ENCODE measurements at places on chromosomes 5 and 9.
A peak's percentile ranks its signal among the peaks of the same experiment; 100 is the strongest.

DNA sequence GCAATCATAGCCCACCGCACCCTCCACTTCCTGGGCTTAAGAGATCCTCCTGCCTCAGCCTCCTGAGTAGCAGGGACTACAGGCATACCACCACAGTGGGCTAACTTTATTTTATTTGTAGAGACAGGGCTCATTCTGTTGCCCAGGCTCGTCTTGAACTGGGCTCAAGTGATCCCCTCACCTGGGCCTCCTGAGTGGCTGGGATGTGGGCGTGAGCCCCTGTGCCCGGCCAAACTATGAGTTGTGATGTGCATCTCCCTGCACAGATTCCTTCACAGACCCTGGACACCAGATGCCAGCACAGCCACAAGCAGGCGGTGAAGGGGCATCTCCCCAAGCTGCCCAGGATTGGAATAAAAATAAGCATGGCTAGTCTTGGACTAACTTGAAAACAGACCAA, 244.9 kb upstream of the IRX1 start:
- no peak for DNase-seq

GRCh38 chr9:14250794-14251153, 63.2 kb downstream of the NFIB start:
- no peak for DNase-seq

GRCh38 chr9:134315716-134316448, 10.4 kb upstream of the RXRA start:
- no peak for DNase-seq

DNA sequence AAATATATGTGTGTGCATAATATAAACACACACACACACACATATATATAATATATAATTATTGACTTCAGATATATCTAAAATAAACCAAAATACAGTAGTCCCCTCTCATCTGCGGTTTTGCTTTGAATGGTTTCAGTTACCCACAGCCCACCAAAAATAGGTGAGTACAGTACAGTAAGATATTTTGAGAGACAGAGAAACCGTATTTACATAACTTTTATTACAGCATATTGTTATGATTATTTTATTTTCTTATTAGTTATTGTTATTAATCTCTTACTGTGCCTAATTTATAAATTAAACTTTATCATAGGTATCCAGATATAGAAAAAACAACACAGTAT, 564.2 kb downstream of the ACTL7B start:
- no peak for DNase-seq

DNA sequence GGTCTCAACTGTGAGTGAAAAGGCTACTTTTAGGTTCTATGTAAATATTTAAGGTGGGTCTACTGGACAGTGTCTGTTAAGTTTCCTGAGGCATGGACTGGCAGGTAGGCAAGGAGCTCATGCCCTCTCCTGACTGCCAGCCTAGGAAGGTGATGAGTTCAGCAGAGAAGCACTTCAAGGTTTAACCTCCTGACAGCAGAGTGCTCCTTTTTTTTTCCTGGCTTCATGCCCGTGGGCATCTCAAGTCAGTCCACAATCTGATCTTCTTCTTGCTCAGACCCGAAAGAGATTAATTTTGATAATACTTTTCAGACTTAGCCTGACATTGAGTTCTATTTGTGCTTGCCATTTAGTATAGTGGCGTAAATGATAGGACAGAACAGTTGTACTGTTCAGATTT, 241.9 kb upstream of the NREP start:
- DNase-seq, result no peak

DNA sequence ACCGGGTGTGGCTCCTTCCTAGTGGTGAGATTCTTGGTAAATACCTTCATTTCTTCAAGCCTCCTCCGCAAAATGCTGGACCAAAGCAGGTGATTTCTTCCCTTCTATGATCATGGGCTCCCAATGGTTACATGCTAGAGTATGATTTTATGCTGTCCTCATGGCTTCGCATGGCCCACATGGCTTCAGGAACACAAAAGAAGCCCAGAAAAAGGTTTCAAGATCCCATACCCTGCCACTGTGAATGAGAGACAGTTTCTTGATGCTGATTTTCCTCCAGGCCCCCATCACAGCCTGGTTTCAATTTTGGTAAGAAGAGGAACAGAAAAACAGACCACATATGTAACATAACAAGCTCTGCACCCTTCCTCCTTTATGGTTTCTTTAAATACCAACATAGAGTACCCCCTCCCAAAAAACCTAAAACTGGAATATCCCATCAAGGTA, 2.4 kb upstream of the RXFP3 start:
- peak; percentile 59 for DNase-seq

- DNase-seq, result no peak
Measured at GRCh38 chr9:37348917-37349316, 73.6 kb upstream of the GRHPR start.

DNA sequence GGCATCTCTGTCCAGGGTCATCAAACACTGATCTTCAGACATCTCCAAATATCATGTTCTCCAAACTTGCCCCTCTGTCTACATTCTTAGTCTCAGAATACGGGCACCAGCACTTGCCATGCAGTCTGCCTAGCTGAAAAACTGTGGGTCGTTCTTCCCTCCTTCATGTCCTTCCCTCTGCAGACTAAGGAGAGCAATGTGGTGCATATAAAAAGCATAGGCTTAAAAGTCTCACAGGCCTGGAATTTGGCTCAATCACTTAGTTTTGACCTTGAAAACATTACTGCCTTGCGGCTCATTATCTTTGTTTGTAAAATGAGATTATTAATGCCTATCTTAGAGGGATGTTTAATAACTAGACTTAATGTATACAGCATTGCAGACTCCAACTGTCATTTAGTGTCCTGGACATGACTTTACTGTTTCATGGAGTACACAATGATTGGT, 362.8 kb downstream of the NPR3 start:
- DNase-seq, result no peak

GRCh38 chr5:111411301-111411700, 101.0 kb downstream of the STARD4 start:
- no peak for DNase-seq

- DNase-seq, result no peak
Measured at GRCh38 chr9:71748280-71748743, 20.0 kb downstream of the CEMIP2 start.

- no peak for DNase-seq
Measured at GRCh38 chr9:131045300-131046092, 36.5 kb downstream of the LAMC3 start.

GRCh38 chr5:73338256-73339050, 110.1 kb downstream of the FOXD1 start:
- DNase-seq, result no peak

DNA sequence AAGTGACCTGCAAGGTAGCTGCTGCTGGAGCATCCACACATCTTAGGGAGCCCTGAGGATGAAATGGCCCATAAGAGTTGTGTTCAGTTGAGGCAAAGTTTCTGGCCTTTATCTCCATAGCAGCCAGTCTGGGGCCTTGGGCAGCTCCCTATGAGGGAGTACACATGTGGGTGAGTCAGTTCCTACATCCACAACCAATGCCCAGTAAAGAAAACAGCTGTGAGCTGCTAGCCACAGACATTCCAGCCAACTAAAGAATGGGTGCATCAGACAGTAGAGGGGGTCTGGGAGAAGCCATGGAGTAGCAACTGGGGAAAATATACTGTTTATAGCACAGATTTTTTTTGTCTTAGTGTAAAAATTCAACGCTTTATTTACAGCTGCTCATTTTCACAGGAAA, 720.7 kb downstream of the TLE1 start:
- DNase-seq, result no peak

DNA sequence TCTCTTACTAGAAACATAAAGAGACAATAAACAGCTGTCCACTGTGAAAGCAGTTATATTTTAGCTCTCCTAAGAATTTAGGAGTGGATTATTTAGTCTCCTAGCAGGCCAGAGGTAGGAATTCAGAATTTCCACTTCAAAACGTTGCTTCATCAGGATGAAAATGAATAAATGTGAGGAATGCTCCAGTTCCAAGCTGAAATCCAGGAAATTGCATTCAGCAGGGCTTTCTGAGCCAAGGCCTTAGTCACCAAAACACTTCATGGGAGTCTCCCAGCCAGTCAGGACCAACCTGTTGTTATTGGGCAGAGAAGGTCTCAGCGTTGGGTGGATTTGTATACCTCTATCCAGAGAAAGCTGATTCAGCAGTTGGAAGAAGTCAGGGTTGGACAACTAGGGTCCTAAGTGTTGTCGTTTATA, 1040.3 kb downstream of the TLE1 start:
- no peak for DNase-seq

GRCh38 chr5:14753947-14754346, 89.4 kb downstream of the OTULIN start:
- no peak for DNase-seq

DNA sequence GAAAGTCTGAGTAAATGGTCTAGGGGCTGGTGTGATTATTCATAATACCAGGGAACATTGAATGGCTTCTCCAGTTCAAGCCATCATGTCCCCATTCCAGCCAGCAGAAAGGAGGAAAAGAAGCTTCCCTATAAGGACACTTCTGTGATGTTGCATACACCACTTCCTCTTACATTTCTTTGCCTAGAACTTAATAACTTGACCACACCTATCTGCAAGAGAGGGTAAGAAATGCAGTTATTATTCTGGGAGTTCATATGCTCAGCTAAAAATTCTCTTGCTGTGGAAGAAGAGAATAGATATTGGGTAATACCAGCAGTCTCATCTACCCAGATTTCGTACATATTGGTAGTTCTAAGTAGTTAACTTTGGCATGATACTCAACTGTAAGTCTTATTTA, 166.1 kb downstream of the SLC28A3 start:
- no peak for DNase-seq

- no peak for DNase-seq
Measured at GRCh38 chr9:33082128-33082527, 5.7 kb upstream of the SMU1 start.

DNA sequence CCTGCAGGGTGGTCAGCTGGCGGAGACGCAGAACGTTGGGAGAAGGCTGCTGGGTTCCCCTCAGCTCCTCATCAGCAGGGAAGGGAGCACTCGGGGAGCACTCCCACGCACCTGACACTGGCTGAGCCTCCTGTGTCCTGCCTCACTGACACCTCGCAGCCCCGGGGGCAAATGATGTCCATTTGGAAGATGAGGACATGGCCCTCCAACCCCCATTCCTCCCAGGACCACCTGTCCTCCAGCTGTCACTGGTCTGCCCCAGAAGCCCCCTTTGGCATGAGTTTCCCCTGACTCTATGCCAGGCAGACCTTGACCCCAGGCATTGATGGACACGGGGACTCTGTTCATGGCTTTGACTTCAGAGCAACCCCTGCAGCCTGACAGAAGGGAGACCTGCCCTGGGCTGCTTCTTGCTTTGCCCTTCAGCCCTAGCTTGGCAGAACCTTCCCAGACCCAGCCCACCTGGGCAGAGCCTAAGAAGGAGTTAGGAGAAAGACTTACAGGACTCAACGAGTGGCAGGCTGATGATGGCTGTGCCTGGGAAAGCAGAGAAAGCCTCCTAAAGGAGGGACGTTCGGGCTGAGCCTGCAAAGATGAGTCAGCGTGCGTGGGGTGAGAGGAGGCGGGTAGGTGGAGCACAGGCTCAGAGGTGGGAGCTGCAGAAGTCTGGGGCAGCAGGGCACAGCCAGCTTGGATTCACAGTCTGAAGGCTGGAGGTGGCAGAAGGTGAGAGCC, 90.6 kb downstream of the LMX1B start:
- no peak for DNase-seq

DNA sequence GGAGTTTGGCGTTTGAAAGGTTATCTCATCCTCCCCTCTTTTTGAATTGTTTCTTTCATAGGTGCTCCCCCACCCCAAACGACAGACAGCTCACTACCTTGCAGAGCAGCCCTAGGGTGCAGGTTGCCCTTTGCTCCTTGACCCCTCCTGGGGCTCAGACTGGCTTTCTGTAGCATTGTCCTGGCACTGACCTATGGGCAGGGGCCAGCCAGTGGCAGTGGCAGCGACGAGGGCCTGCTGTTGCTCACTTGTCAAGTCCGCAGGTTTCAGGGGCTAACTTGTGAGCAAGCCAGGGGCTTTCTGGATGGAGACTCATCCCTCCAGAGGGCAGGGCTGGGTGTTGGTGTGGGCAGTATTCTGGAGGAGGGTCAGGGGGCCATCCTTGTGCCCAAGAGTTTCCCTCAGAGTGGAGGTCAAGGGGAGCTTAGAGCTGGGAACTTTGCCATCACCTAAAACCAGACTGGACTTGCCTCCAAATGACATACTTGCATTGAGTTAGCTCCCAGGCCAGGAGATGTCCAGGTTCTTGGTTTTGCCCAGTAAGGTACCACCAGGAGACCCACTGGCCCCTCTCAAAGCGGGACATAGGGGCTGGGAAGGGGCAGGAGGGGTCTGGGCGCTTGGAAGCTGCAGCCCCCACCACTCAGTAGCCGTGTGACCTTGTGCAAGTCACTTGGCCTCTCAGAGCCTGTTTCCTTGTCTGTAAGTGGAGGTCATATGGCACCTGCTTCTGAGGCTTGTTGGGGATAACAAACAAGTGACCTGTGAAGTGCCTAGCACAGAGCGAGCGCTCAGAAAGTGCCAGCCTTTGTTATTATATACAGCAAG, 53.5 kb upstream of the CDKN2AIPNL start:
- DNase-seq, result no peak

DNA sequence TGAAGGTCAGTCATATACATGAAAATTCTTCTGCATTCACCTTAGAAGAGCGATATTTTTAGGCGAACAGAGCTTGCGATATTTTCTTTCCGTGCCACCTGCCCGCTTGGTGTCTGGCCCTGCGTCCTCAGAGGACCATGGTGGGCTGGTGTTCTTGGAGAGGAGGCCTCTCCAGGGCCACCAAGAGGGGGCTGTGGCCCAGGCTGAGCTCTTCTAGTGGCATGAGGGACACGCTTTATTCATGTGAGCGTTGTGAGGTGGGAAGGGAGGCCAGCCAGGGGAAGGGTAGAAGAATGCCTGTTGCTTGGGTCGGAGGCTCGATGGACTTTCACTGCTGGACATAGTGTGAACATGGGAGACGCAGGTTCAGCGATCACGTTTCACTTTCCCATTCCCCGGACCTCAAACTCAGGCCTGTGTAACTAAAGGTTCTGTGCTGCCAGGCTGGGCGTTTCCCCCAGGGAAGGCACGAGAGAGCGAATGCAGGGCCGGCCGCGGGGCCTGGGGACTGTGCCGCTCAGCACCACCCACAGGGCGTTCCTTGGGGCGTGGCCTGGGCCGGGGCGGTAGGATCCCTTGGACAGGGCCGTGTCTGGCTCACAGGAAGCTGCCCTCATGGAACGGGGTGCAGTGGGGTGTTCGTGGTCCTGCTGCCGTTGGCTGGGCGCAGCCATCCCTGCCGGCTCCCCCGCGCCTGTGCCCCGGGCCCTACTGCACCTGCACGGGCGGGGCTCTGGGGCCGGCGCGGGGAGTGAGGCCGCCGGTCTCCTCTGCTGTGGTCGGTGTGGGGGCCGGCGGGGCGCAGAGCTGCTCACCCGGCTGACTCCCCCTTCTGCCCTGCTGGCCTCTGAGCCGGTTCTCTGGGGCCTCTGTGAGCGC, 40.7 kb upstream of the CLPTM1L start:
- peak; percentile 90 for DNase-seq
